Naive thymus-derived CD4-positive, alpha-beta T cell (primary cell): ENCODE measurements at places on chromosomes 1 and 21. TPM values are rescaled to one million over a fixed set of nuclear protein-coding genes. Genes with fewer than 3 reads are reported as not detected.

The RUNX3 gene
- 14.2 TPM for polyA plus RNA-seq

The AVPR1B gene
- polyA plus RNA-seq = not detected

The TAS1R1 gene
- not detected for polyA plus RNA-seq

The MFAP2 gene
- polyA plus RNA-seq = 0.76 TPM

The S100A12 gene
- polyA plus RNA-seq = not detected

The CCSAP gene
- 2.5 TPM for polyA plus RNA-seq

The ST6GALNAC5 gene
- polyA plus RNA-seq = not detected

The UMODL1 gene
- polyA plus RNA-seq = 0.11 TPM

The OR2L5 gene
- polyA plus RNA-seq = not detected

The KCNE1 gene
- polyA plus RNA-seq = not detected

The PKLR gene
- 0.06 TPM for polyA plus RNA-seq

The YIPF1 gene
- polyA plus RNA-seq = 20.6 TPM

The UTS2 gene
- polyA plus RNA-seq = not detected

The OLIG1 gene
- polyA plus RNA-seq = not detected

The CR1 gene
- 4.3 TPM for polyA plus RNA-seq

The ETV3L gene
- polyA plus RNA-seq = not detected

The KCNK1 gene
- not detected for polyA plus RNA-seq

The MGST3 gene
- 119 TPM for polyA plus RNA-seq

The CDC73 gene
- 60.4 TPM for polyA plus RNA-seq

The COL24A1 gene
- not detected for polyA plus RNA-seq

The FAM151A gene
- not detected for polyA plus RNA-seq

The OPTC gene
- polyA plus RNA-seq = not detected

The FAM72C gene
- polyA plus RNA-seq = not detected

The APOBEC4 gene
- polyA plus RNA-seq = not detected

The AGPAT3 gene
- polyA plus RNA-seq = 11.4 TPM

The FCRL4 gene
- not detected for polyA plus RNA-seq

The KLHDC9 gene
- not detected for polyA plus RNA-seq

The HCRTR1 gene
- not detected for polyA plus RNA-seq

The AJAP1 gene
- 0.09 TPM for polyA plus RNA-seq
